A549 treated with CpdA at 1 μM for 4 hours (cell line): ENCODE measurements at places on chromosomes 13 and 19. TPM values are rescaled to one million over a fixed set of nuclear protein-coding genes. Genes with fewer than 3 reads are reported as not detected.

KANK2 gene
- total RNA-seq = 26.5 to 40.8 TPM (median 35.1 TPM) in 5 replicates

TTC9B gene
- 0.62 to 0.81 TPM (median 0.76 TPM) in 5 replicates for total RNA-seq

IL17D gene
- total RNA-seq = 0.98 to 1.4 TPM (median 1.1 TPM) in 5 replicates

PTGIR gene
- 0.06 to 0.11 TPM in 2 of 5 replicates, not detected in the others for total RNA-seq

FPR3 gene
- total RNA-seq = not detected in 5 replicates

EBI3 gene
- total RNA-seq = 2.8 to 3.5 TPM (median 3.2 TPM) in 5 replicates
